ENCODE measurements at places on chromosomes 2 and 18.

GRCh38 chr2:225454412-225454811, 54.9 kb downstream of the NYAP2 start:
- no peak for DNase-seq

GRCh38 chr2:118696786-118697465, 150.5 kb downstream of the EN1 start:
- no peak for DNase-seq

DNA sequence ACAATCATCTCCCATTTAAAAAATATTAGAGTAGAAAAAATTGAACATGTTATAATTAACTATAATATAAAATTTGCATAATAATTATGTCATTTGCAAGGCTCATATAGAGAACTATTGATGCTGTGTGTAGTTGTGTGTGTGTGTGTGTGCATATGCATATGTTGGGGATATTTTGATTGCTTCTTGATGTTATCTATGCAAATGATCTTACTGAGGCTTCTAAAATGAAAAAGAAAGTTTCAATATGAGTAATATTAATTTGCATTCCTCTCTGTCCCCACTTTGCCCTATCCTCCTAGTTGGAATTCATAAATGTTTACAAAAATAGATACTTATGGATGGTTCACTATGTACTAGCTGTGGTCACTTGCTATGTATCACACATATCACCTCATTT, 523.3 kb downstream of the TRIB2 start:
- no peak for DNase-seq

GRCh38 chr18:10386956-10387355, 67.5 kb upstream of the APCDD1 start:
- no peak for DNase-seq
